ENCODE measurements at places on chromosomes 4 and X.

- no peak for DNase-seq
Observed at GRCh38 chr4:151921386-151921785, 160.6 kb upstream of the GATB start.

DNA sequence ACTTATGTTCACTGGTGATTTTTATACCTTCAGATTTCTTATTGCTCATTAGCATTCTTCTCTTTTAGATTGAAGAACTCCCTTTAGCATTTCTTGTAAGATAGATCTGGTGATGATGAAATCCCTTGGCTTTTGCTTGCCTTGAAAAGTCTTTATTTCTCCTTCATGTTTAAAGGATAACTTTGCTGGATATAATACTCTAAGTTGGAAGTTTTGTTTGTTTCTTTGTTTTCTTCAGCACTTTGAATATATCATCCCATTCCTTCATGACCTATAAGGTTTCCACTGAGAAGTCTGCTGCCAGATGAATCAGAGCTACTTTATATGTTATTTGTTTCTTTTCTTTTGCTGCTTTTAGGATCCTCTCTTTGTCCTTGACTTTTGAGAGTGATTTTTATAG is 18.5 kb downstream of the CC2D2A start:
- no peak for DNase-seq

- DNase-seq = peak; percentile 33
Observed at GRCh38 chr4:165199722-165200121, 7.6 kb upstream of the KLHL2 start.

DNA sequence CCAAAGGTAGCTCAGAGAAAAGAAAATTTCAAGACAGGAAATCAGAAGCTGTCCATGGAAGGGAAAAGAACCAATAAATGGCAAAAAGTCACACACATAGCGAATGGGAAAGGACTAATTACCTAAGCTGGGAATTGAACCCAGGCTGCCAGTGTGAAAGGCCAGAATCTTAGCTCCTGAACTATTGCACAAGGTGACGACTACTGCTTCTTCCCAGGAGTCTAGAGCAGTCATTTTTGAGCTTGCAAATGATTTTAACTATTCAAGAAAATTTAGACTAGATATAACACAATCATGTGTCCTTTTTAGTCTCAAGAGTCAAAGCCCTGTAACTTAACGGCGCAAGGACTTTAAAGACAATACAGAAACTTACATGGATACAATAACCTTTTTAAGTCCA is 34.1 kb upstream of the ZNF81 start:
- peak; percentile 76 for DNase-seq

DNA sequence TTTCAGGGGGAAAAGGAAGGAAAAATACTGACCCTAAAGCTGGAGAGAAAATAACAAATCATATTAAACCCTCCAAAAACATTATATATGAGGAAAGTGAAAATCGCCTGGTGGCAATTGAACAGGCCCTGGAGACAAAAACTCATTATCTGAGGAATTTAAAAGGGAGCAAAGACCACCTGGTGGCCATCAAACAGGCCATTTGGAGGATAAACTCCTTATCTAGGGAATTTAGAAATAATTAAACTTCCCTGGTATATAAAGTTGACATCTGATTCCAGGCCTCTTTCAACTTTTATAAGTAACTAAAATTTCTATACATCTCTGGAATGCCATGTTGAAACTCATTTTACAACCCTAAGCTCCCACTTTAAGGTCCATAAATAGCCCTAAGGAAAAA is 35.2 kb downstream of the CHM start:
- no peak for DNase-seq

DNA sequence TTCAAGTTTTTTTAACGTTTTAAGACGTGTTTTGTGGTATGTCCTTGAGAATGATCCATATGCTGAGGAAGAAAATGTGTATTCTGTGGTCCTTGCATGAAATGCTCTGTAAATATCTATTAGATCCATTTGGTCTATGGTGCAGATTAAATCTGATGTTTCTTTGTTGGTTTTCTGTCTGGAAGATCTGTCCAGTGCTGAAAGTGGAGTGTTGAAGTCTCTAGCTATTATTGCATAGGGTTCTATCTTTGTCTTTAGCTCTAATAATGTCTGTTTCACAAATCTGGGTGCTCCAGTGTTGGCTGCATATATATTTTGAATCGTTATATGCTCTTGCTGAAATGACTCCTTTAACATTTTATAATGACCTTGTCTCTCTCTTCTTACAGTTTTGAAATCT is 122.5 kb downstream of the RPA4 start:
- no peak for DNase-seq

DNA sequence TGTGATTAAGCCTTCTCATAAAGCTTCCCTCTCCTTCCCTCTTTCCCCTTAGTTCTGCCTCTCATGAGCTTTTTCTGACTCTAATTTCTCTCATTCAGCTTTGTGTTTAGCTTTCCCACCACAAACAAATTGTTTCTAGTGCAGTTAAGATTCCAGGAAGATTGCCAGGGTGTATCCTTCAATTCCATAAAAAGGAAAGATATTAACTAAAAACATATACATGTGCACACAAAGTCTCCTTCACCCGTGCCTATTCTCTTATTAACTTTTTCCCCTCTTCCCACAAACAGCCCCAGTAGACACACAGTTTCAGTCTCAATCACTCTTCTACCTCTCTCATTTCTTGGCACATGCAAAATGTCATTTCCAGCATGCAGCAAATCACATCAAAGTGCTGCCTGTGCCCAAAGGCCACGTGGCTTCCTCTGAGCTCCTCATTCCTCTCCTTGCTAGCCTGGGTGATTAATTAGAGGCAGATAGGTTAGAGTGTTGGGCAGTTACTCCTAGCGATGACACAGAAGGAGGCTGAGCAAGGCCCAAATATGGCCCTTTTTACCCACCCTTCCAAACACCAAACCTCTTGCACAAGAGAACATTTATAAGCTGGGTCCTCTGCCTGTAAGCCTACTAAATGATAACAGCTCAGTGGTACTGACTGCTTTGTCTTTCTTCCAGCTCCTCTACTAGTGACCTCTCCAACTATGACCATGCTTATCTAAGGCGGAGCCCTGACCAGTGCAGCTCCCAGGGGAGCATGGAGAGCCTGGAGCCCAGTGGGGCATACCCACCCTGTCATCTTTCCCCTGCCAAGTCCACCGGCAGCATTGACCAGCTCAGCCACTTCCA is 159.6 kb downstream of the SOWAHB start:
- DNase-seq = no peak

DNA sequence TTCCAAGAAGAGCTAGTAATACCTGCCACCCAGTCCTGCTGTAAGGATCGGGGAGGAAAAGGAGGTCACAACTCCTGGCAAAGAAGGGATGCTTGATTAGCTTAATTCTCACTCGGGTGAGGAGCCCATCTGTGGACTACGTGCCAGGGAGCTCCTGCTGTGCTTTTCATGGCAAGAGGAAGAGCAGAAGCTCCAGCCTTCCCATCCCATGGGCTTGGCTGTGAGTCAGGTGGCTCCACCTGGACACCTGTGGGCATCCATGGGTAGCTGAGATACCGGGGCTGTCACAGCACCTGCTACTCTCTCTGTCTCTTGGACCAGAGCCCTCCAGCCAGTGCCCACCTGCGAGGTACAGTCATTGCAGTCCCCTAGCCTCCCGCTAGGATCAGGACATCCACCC is 18.0 kb downstream of the CLNK start:
- DNase-seq = peak; percentile 77

- no peak for DNase-seq
Observed at GRCh38 chr4:95355021-95355420, 193.8 kb downstream of the UNC5C start.

DNA sequence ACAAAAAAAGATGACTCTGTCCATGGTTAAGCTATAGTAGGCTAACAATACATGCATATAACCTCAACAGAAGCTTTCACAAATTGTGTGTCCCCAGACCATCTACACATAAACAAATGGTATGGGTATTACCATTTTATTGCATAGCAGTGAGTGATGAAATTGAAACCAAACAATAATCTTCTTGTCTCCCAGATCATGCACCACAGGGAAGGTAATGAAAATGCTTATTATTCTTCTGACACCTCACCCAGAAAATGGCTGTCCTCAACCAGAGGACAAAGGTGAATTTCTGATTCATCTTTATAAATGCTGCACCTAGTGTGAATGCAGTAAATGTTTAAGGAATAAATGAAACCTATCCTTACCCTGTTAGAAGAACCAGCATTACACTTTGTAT is 8.0 kb downstream of the PRSS12 start:
- no peak for DNase-seq

GRCh38 chrX:112341598-112341997 is 259.0 kb upstream of the TRPC5 start:
- DNase-seq = no peak

- DNase-seq = peak; percentile 44
Observed at GRCh38 chr4:122758033-122758432, 25.5 kb downstream of the BBS12 start.

- DNase-seq = no peak
Observed at GRCh38 chrX:103253608-103254007, 1.3 kb downstream of the TCEAL8 start.

- no peak for DNase-seq
Observed at GRCh38 chr4:37936889-37937498, 23.2 kb upstream of the PTTG2 start.

- DNase-seq = no peak
Observed at GRCh38 chr4:7506119-7506518, 71.4 kb upstream of the PSAPL1 start.

GRCh38 chrX:46461660-46462191 is 83.5 kb downstream of the ZNF674 start:
- no peak for DNase-seq

GRCh38 chrX:49166914-49167739 is 4.6 kb downstream of the MAGIX start:
- DNase-seq = peak; percentile 90

GRCh38 chr4:3290476-3290875 is 2.3 kb upstream of the RGS12 start:
- no peak for DNase-seq

DNA sequence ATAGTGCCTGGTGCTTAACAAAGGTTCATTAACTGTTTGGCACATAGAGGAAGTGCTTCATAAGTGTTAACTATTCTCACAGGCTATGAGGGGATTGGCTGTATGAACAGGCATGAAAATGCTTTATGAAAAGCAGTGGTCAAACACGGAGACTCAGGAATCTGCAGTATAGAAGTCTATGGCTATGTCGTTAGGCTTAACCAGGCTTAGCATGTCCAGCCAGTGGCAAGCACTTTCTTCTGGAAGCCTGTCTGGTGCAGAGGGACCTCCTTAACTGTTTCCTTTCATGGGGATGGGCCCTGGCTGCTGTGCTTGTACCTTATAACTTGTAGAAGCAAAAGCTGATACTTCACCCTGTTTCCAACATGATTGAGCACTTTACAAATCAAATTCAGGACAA is 78.4 kb downstream of the PPEF2 start:
- no peak for DNase-seq

DNA sequence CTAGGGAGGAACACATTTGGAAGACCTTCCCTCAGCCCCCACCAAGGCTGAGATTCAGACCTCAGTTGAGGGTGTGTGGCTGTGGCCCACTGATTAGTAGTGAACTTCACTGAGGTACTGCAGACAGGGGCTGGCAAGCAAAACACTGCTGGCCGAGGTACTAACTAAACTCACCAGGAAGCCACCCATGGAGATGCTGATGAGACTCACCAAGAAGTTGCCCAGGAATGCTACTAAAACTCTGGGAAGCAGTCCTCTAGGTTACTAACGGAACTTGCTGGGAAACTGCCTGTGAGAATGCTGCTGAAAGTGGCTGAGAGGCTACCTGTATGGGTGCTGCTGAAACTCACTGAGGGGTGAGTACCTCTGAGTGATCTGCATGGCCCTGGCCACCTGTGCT is 372.4 kb upstream of the RPS6KA3 start:
- DNase-seq = no peak

DNA sequence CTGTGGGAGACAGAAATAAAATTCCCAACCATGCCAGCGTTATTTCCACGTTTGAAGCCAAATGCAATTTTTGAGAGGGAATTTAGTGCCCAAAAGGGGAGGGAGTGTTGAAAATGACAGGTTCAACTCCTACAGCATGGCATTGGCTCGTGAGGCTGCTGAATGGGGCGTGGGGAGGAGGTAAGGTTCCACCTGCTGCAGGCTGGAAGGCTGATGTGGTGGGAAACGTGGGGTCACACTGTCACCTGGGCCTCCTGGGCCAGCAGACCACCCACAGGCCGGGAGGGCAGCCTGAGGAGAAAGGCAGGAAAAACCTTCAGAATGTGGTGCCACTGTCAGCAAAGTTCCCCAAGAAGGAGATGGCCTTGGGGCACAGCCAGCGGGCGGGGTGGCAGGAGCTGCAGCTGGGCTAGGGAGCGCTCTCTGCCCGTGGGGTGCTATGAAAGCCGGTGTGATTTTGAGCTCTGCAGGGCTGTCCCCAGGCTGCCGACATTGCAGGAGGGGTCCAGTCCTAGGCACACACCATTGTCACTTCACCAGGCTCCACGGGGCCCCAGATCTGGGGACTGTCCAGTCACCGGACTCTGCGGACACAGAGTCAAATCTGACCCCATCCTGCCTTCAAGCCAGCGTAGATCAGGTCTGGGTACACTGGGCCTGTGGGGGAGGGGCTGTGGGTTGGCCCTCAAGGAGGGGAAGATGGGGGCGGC is 19.6 kb downstream of the MSANTD1 start:
- DNase-seq = no peak

All from DMS53 (cell line).